ENCODE measurements at places on chromosomes 6 and 20.
A peak's percentile ranks its signal among the peaks of the same experiment; 100 is the strongest.

DNA sequence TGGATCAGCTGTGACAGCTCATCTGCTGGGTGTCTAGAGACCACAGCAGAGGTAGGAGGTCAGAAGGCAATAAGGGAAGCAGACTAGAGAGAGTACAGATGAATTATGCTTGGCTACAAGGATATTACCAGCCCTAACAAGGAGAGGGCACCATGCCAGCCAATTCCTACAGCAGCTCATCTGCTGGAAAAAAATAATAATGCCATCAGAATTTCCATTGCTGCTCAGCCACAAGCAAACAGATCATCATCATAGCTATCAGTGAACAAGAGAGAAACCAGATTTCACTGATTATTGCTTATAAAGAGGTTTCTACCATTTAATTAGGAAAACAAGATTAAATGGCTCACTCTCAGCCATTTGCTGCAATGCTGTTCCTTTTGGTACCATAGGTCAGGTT is 66.5 kb downstream of the PSMG4 start:
- DNase-seq = no peak

GRCh38 chr6:138817799-138818198 is 21.9 kb downstream of the ECT2L start:
- peak; percentile 56 for DNase-seq

GRCh38 chr6:150510576-150510975 is 89.1 kb upstream of the PLEKHG1 start:
- DNase-seq = no peak

GRCh38 chr6:42042108-42042507 is 8.2 kb upstream of the TAF8 start:
- DNase-seq = no peak

DNA sequence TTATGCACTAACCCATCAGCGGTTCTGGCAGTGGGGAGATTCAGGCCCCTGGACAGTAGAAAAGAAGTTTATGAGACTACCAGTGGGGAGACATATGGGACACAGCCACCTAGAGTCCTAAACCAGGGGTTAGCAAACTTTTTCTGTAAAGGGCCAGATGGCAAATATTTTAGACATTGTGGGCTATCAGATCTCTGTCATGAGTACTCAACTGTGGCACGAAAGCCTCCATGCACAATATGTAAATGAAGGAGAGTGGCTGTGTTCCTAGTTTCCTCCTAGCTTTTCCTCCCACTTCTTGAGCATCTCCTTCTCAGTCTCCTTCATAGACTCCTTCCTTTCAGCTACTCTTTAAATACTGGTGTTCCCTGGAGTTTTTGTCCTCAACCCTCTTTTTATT is 3.3 kb upstream of the HLA-DMA start:
- DNase-seq = no peak

DNA sequence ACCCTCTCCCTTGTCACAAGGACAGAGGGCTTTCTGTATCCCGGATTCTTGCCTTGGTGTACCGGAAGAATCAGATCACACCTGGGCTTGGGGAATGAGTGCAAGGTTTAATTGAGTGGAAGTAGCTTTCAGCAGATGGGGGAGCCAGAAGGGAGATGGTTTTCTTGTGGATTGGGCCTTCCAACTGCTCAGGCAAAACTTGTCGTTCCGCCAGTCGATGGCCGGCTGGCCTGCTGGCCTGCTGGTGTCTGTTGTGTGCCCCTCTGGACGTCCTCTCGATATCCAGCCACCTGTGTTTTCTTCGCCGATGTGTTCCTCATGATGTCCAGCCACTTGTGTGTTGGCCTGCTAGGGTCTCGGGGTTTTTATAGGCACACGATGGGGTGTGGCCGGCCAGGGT is 168.1 kb downstream of the CDKAL1 start:
- no peak for DNase-seq

DNA sequence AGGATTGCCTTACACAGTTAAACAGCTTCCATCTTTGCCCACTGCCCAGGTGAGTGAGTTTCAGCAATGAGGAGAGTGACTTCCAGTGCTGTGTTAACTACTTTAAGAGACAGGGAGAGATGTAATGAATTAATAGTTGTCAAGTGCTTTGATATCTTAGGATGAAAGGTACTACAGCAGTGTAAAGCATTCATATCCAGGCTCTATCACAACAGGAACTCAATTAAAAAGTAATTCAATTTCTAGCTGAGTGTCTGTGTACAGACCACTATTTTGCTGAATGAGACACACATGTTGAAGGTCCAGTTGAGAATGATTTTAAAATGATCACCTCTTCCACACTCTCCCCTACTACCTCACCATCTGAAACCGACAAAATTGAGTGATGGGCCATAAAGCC is 70.7 kb upstream of the BEND3 start:
- no peak for DNase-seq

GRCh38 chr6:13694562-13694961 is 17.1 kb downstream of the RANBP9 start:
- DNase-seq = no peak

GRCh38 chr20:62702013-62702300 is 6.7 kb upstream of the NTSR1 start:
- DNase-seq = no peak
